ENCODE measurements at places on chromosomes 1 and 21. TPM values are rescaled to one million over a fixed set of nuclear protein-coding genes. Genes with fewer than 3 reads are reported as not detected.

Gene JAM2
- 6.6 TPM for total RNA-seq

Gene PLK3
- 30.0 TPM for total RNA-seq

DNA sequence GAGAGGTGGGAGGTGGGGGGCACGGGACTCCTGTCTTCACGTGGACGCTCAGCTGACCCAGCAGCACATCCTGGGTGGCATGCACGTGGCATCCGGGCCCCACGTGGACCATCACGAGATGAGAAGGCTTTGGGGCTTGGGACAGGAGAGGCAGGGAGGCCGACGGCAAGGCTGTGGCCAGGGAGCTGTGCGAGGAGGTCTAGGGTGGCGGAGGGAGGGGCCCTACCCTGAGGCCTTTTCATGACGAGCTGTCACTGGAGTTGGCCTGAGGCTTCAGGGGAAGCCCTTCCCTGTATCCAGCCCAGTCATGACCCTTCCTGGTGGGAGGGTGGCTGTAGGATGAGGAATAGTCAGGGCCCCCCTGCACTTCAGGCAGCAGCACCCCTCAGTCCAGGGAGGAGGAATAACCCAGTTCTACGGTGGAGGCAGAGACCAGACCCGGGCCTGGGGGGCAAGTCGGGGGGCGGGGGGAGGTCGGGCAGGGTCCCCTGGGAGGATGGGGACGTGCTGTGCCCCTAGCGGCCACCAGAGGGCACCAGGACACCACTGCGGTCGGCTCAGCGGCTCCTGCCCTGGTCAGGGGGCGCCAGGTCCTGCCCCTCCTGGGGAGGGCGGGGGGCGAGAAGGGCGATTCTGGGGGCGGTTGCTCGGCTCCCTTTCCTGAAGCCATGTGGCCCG, 2.0 kb upstream of the PERM1 start:
- DNase-seq: no peak

DNA sequence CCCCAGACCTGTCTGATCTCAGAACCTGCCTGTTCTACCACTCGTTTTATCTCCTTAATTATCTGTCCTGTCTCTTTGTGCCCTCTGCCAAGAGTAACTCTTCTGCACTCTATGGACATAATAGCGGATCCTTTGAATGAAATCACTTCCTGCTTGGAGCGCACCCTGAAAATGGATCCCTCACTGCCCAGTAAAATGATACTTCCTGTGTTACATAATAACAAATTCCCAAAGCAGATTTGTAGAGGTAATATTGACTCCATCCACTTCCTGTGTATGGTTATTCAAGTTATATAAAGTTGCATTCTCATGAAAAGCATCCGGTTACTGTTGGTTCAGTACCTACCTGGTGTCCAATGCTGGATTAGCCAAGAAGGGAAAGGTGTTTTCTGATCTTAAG, 246.0 kb downstream of the TRABD2B start:
- DNase-seq: no peak

GRCh38 chr1:246695136-246695535, 29.1 kb upstream of the SCCPDH start:
- DNase-seq: no peak

Gene BCL2L15
- 0.33 TPM for total RNA-seq

DNA sequence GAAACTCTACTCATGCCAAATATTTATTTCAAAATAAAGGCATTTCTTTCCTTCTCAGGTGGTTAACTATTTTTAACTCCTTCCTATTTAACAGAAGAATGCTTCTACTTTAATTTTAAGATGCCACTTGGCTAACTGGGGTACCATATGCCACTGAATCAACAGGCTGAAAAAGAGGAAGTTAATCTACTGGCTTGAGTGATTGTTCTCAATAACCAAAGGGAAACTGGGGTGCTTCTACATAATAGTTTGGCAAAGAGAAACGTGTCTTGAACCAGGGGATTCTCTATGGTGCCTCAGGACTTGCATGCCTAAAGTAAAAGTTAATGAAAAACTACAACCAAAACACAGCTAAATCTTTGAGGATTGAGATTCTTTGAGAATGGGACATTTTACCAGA, 142.6 kb downstream of the DENND1B start:
- DNase-seq: no peak
